Hematopoietic multipotent progenitor cell (in vitro differentiated cells): ENCODE measurements at places on chromosomes 7 and 10. TPM values are rescaled to one million over a fixed set of nuclear protein-coding genes. Genes with fewer than 3 reads are reported as not detected.

The CNTNAP2 gene
- total RNA-seq: 0.54 TPM

The NUTM2B gene
- 1.6 TPM for total RNA-seq

The CFAP58 gene
- total RNA-seq: under 0.01 TPM

The GDF2 gene
- not detected for total RNA-seq

The LYZL2 gene
- not detected for total RNA-seq

The NAT16 gene
- not detected for total RNA-seq

The ATOH7 gene
- 0.27 TPM for total RNA-seq

The NEUROD6 gene
- not detected for total RNA-seq

The EPHA1 gene
- total RNA-seq: 6.2 TPM

The IDI2 gene
- total RNA-seq: not detected

The CPEB3 gene
- 1.9 TPM for total RNA-seq

The SPOCK2 gene
- 31.0 TPM for total RNA-seq

The SFXN2 gene
- 14.5 TPM for total RNA-seq

The LIPJ gene
- total RNA-seq: 0.27 TPM

The OR2A1 gene
- total RNA-seq: 0.27 TPM

- no peak for DNase-seq
Measured at GRCh38 chr7:106139265-106140251, 27.4 kb upstream of the SYPL1 start.

- DNase-seq: no peak
Measured at GRCh38 chr10:30820261-30820991, 190.9 kb upstream of the LYZL2 start.

GRCh38 chr10:21552638-21553037, 18.6 kb downstream of the MLLT10 start:
- DNase-seq: no peak

GRCh38 chr7:31096198-31096876, 44.2 kb downstream of the ADCYAP1R1 start:
- no peak for DNase-seq

DNA sequence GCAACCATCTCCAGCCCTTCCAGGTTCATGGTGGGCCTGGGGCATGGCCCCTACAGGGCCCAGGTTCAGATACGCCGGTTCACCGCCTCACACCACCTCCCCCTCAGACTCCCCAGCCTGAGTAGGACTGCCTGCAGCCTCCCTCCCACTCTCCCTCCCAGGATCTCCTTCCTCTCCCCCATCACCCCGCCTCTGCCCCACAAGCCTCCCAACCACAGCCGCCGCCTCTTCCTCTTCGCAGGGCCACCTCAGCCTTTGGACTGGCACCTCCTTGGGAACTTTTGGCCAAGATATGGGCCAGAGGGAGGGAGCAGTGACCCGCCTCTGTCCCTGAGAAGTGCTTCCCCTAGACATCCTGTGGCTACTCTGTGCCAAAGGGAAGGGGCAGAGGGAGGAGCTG, 9.3 kb downstream of the KCNIP2 start:
- DNase-seq: no peak

- no peak for DNase-seq
Measured at GRCh38 chr7:45183711-45184210, 26.2 kb downstream of the RAMP3 start.

GRCh38 chr7:30778255-30779025, 7.2 kb downstream of the MINDY4 start:
- DNase-seq: no peak

GRCh38 chr10:46551701-46552525, 4.5 kb downstream of the GPRIN2 start:
- no peak for DNase-seq

GRCh38 chr7:77438131-77438530, 22.0 kb upstream of the GSAP start:
- DNase-seq: no peak

- DNase-seq: no peak
Measured at GRCh38 chr10:76695069-76695468, 942.5 kb downstream of the KCNMA1 start.

- DNase-seq: no peak
Measured at GRCh38 chr10:124325633-124325914, 93.1 kb downstream of the OAT start.

GRCh38 chr10:89490596-89491335, 44.6 kb downstream of the SLC16A12 start:
- DNase-seq: no peak

- DNase-seq: no peak
Measured at GRCh38 chr10:23094786-23095403, 484 bp upstream of the MSRB2 start.

DNA sequence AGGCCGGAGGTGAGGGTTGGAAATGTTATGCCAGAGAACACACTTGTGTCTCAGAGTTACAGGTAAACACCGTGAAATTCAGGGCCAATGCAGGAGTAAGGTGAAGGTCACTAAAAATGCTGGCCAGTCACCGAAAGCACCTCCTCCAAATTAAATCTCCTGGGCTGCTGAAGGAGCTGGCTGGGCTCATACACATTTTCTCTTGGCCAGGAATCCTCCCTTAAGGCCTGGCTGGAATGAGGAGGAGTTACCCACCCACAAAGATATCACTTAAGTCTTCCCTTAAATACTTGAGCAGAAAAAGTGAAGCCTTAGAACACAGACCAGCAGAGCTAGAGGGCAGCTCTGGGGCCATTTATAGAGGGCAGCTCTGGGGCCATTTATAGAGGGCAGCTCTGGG, 46.3 kb downstream of the HTRA1 start:
- DNase-seq: no peak

GRCh38 chr10:12843296-12843945, 158.1 kb downstream of the CCDC3 start:
- DNase-seq: no peak

DNA sequence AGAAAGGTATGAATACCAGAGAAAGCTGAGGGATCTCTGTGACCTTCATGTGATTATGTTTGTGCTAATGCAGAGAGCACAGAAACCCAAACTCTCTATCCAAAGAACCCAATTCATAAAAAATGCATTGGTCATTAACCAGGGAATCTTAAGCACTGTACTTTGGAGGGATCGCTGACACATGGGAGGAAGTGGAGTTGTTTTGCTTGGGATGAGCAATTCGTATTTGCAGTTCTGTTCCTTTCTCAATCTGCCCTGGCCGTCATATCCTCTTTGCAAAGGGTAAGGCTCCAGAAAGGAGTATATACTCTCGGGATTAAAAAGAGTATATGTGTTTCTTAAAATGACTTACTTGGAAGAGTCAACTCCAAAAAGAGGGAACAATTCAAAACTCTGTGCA, 221.3 kb downstream of the POU6F2 start:
- DNase-seq: no peak

DNA sequence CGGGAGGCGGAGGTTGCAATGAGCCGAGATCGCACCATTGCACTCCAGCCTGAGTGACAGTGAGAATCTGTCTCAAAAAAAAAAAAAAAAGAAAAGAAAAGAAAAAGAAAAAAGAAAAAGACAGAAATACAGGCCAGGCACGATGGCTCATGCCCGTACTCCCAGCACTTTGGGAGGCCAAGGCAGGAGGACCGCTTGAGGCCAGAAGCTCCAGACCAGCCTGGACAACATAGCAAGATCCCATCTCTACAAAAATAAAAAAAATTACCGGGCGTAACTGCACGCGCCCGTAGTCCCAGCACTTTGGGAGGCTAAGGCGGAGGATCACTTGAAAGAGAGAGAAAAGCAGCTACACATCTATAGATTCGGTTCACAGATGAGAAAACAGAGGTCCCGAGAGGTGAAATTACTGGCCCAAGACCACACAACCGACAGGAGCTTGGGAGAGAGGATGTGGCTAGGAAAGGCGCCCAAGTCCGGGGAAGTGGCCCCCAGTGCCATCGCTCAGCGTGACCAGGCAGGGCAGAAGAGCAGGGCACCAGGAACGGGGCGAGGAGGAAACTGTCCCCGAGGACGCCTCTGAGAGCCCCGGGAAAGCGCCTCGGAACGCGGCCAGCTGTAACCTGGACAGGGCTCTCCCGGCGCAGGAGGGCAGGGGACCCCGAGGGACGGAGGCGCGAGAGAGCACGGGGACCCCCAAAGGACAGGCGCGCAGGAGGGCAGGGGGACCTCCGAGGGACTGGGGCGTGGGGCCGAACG, 612 bp downstream of the SNX8 start:
- DNase-seq: peak; percentile 9

DNA sequence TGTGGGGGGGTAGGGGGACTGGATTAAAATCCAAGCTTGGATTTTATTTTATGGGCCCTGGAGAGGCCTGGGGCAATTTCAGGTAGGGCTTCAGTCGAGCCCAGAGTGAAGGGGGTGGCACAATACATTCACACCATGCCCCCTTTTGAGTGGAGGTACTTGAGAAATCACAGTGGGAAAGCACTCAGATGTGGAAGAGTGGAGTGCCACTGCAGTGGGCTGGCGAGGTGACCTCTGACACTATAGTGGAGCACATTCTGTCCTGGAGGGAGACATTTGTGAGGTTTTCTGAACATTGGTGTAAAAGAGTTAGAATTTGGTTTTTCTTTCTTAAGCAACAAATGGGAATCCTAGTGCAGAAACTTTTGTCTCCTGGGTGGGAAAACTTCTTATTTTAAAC, 143.2 kb downstream of the WNT2 start:
- no peak for DNase-seq

GRCh38 chr10:26259341-26259740, 42.8 kb downstream of the GAD2 start:
- no peak for DNase-seq

DNA sequence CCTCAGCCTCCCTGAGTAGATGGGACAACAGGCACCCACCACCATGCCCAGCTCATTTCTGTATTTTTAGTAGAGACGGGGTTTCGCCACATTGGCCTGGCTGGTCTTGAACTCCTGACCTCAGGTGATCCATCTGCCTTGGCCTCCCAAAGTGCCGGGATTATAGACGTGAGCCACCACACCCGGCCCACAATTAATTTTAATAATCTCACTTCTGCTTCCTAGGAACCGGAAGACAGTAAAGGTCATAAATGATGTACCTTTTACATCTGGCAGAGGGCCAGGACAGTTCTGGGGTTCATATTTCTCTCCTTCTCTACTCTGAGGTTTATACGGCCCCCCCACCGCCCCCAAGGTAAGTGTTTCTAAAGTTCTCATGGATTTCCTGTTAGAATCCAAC, 31.2 kb upstream of the AOAH start:
- no peak for DNase-seq

DNA sequence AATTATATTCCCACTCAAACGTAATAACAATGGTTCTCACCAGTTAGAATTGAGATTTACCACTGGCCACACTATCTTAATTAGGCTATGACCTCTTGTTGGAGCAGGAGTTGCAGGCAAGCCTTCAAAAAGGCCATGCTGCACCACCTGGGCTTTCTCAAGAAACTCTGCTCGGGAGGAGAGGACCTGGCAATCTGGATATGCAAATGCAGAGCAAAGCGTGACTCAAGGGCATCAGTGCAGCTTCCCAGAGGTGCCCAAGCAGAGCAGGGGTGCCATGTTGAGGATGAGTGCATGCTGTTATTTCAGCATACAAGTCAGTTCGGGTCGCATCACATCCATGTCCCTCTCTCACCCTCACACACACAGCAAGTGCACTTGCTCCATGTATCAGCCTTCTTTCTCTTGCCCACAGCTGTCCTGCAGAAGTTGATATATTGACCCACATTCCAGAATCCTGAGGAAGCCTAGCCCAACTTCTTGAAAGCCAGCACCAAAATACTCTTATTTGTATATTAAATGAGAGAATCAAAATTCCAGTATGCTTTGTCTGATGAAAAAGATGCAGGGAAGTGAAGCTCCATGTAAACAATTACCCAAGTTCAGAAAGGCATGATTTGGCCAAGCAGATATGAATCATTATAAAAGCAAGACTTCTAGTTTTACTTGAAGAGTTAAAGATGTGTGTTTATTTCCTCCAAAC, 55.7 kb upstream of the IL6 start:
- DNase-seq: no peak

- DNase-seq: no peak
Measured at GRCh38 chr7:139876622-139877283, 47.7 kb downstream of the TBXAS1 start.

DNA sequence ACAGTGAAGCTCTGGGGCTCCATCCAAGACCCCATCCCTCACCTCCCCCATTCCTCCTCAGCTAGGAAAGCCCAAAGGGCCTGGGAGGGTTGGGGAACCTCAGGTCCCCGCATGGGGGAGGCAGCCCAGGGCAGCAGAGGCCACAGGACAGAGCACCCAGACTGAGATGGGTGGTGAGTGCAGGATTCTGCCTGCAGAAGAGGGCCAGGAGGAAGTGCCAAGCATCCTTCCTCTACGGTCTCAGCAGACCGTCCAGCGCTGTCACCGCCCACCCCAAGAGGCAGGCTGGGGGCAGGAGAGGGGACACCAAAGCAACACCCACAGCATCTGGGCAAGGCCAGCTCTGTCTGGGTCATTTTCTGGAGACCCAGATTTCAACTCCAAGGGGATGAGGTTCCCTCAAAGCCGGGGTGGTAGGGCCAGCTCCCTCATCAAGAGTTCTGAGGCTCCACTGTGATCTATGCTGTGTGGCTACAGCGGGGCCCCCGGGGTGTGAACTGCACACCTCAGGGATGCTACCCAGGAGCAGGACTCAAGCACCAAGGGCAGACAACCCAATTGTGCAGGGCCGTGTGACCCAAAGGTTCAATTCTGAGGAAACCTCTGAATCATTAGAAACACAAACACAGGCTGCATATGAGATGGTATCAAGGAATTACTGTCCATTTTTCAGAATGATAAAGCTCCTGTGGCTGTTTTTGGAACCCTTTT, 46.8 kb downstream of the CAMK2B start:
- DNase-seq: no peak

- DNase-seq: no peak
Measured at GRCh38 chr7:151697942-151698341, 178.2 kb upstream of the RHEB start.

DNA sequence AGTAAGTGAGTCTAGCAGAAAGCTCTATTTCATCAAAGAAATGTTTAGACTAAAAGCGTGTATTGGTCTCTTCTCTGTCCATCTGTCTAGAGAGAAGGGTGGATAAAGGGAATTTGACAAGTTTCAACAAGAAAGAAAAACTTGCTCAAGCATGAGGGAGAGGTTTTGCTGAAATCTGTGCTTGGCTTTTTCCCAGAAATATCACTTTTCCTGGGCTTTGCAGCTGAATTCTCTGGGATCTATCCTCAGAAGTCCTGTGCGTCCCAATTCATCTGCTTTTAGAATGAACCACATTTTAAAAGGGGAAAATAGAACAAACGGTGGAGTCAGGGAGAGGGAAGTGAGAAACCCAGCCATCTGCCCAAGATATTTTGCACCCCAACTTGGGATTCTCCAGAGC, 59.6 kb upstream of the CELF2 start:
- DNase-seq: no peak
